Fibroblast of pulmonary artery (primary cell): ENCODE measurements at places on chromosomes 6 and 20.
A peak's percentile ranks its signal among the peaks of the same experiment; 100 is the strongest.

- DNase-seq = no peak
Measured at GRCh38 chr20:6579824-6580223, 187.7 kb upstream of the BMP2 start.

DNA sequence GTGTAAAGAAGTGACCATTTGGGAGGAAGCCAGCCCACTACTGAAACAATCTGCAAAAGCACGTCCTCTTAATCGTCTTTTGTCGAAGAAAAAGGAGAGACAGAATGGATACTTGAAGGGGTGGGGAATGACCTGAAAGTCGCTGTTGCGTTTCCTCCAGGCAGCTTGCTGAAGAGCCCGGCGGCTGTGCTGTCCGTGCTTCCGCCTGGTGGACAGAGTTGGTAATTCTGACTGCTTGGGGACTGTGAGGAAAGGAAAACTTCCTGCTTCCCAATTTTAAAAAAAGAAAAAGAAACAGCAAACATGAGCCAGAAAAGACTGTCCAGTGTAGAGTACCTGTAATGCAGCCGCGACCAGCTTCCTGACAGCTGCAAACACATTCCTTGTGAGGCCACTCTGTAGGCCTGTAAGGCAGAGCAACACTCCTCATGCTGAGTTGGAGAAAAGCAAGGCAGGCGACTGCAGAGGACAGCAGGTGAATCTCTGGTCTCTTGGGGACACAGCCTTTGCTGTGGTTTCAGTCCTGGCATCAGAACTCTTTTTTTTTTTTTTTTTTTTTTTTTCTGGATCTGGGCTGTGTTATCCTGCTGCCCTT lies 251.1 kb upstream of the TBX18 start:
- peak; percentile 88 for DNase-seq

GRCh38 chr6:158631678-158632537 lies 12.6 kb downstream of the DYNLT1 start:
- DNase-seq = peak; percentile 89

DNA sequence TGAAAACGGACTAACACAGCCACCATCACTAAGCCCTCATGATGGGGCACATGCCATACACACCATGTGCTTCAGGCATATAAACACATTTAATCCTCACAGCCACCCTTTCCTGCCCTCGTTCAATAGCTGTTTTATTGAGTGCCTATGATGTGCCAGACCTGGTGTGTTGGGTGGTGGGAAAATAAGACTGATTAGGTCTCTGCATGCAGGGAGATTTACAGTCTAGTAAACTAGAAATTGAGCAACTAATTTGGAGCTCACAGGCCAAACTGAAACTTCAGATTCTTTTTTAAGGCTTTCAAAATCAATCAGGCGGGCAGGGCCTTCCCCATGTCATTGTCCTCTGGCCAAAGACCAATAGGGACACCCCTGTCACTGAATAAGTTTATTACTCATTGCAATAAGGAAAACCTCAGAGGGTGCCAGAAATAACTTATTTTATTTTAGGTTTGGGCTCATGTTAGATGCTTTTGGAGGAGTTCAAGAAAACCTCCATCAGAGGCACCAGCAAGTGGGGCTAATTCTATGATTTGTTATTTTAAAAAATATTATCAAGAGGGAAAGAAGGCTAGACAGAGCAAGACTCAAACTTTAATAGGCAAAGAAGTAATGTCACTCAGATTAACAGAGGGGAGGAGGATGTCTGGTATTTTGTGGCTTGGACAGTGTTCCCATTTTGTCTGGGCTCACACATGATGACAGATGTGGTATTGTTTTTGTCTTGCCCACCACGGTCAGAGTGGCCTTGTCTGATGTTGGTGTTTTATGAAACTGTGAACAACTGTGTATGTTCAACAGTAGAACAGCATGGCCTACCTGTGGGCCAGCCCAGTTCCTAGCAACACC lies 12.0 kb downstream of the ZFP64 start:
- DNase-seq = no peak

- no peak for DNase-seq
Measured at GRCh38 chr6:91864911-91865310, 1278.0 kb upstream of the MAP3K7 start.

DNA sequence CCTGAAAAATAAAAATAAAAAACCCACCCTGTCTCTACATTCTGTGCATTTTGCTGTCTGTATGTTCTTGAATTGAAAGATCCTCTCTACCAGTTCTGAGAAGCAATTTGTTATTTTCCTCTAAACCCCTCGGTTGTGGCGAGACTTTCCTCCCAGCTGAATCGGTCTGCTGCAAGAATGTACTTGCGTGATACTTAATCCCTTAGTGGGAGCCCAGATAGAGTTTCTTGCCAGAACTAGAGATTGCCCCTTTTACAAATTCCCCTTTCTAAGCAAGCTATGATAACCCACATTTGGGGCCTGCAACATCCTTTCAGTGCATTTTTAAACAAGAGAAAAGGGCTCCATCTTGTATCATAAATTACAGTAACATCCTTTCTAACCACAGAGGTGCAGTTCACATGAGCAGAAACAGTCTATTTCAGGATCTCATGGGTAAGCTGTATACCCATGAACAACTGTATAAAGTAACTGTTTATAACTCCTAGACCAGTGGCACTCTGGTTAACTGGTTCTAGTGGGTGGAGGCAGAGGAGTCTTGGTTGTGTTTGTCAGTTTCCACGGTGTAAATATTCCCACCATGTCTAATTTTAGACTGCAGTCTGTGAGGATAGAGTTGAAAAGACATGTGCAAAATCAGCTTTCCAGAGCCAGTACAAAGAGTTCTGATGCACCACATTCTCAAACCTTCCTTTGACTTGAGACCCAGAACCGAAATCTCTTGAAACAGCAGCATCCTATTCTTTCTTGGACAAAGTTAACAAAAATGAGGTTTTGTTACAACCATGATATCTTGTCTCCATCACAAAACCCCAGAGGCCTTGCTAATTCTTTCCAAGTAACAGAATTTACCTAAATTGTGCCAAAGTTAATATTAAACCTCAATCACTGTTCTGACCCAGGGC lies 113.1 kb upstream of the ZNF217 start:
- DNase-seq = peak; percentile 47

- no peak for DNase-seq
Measured at GRCh38 chr6:15904651-15905376, 224.1 kb upstream of the MYLIP start.

GRCh38 chr6:39228111-39228971 lies 934 bp downstream of the KCNK5 start:
- no peak for DNase-seq

- no peak for DNase-seq
Measured at GRCh38 chr20:10873026-10873425, 199.2 kb upstream of the JAG1 start.

GRCh38 chr6:113968472-113968871 lies 2.5 kb downstream of the HDAC2 start:
- no peak for DNase-seq

- DNase-seq = peak; percentile 26
Measured at GRCh38 chr6:112938650-112939049, 591.5 kb downstream of the RFPL4B start.

GRCh38 chr6:159887146-159887545 lies 3.6 kb upstream of the MAS1 start:
- DNase-seq = no peak

GRCh38 chr6:119454714-119455113 lies 105.2 kb upstream of the MAN1A1 start:
- DNase-seq = peak; percentile 30

DNA sequence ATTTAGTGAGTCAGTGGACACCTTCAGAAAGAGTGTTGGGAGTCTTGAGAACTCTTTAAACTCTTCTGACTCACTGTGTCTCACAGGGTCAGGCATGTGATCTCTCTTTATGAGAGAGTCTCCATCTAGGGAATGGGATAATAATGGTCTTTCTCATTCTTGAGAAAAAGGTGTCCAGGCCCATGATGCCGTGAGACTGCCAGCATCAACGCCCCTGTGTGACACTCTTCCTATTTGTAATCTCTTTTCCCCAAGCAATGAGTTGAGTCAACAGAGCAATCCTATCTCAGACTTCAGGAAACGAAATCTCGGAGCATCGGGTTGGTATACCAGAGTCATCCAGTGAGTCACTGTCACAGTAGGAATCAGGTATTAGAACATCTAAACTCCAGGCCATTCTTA lies 82.3 kb upstream of the BMP2 start:
- DNase-seq = no peak
